ENCODE measurements at places on chromosomes 13 and 19. TPM values are rescaled to one million over a fixed set of nuclear protein-coding genes. Genes with fewer than 3 reads are reported as not detected.

TNFAIP8L1 gene
- total RNA-seq, result 13.0 TPM

OR7C1 gene
- total RNA-seq, result 0.74 TPM

- no peaks in the 10 kb centered on the region for H3K27me3 ChIP-seq
- H3K36me3 ChIP-seq, result no peaks in the 10 kb centered on the region
- H3K4me3 ChIP-seq, result no peak overlapping the region
- no peak for DNase-seq
These were observed 42.5 kb downstream of the RASA3 start for GRCh38 chr13:114089751-114090400.

DNA sequence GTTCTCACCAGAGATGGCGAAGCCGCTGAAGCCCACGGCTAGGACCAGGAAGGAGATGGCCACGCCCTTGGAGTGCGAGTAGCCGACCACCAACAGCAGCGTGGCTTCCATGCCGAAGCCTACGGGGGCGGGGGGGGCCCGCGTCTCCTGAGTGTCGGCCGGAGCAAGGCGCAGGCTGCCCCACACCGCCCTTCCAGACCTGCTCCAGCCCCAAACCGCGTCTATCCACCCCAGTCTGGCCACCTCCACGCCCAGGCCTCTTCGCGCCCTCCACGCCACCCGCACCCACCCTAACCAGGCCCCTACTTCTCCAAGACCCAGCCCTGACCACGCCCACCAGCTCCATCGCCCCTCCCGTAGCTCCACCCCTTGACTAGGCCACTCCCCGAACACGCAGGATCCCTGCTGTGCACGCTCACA, 6.2 kb downstream of the GFY start:
- no peaks in the 10 kb centered on the region for H3K36me3 ChIP-seq
- no peak overlapping the region for H3K27ac ChIP-seq
- H3K4me3 ChIP-seq, result no peak overlapping the region
- H3K4me1 ChIP-seq, result peaks cover 15% of the 10 kb centered on the region

DNA sequence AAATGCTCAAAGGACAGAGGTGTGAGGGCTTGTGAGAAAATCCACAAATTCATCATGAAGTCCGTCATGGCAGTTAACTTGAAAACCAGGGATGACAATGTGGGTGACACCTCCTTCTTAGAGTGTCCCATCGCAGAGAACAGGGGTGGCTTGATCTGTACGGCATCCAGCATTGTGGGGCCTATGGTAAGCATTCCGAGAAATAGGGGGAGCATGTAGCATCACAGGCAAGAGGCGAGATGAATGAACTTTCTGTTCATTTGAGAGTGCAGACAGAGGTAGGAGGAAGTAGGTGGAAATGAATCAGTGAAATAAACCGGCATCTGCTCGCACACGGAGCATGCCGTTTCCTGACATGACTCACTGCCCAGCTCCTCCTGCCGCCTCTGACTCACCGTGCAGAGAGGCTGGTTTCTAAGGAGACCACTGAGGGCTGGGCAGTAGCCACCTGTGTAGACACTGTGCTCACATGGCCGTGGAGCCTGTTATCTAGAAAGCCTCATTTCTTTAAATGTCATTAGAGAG, 339.0 kb downstream of the RFC3 start:
- no peak for DNase-seq
- H3K27ac ChIP-seq, result no peak overlapping the region
- H3K4me3 ChIP-seq, result no peak overlapping the region
- H3K36me3 ChIP-seq, result no peaks in the 10 kb centered on the region
- no peaks in the 10 kb centered on the region for H3K27me3 ChIP-seq

DNA sequence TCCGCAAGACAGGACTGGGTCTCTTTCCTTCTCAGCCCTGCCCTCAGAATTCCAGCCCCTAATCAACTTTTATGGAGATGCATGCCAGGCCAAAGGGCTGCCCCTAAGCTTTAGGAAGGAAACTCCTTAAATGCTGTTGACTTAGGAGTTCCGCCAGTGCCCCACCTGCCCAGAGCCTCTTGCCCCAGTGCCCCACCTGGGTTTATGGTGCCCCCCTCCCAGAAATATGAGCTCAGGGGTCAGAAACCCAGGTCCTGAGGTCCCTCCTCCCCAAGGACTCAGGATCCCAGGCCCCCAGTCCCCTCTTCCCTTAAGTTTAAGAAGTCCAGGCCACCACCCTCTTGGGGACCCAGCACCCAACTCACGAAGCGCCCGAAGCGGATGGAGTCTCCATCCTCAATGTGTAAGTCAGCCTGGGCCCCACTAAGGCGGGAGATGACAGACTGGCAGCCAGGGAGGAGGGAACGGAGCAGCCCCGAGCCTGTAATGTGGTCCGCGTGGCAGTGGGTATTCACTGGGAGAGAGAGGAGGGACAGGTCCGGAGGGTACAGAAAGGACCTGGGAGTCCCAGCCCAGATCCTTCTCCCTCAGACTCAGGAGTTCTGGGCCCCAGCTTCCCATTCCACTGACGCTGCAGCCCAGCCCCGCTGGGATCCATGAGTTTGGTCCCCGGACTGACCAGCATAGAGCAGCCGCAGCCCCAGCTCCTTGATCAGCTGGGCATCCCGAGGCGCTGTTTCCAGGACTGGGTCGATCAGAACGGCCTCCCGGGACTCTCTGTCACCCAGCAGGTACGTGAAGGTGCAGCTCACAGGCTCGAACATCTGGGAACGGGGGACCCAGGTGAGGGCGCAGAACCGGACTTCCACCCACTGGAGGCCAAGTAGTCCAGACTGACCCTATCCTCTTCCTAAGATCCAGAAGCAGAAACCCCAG, 897 bp downstream of the ETHE1 start:
- peaks cover 46% of the 10 kb centered on the region for H3K4me1 ChIP-seq
- no peak for DNase-seq
- peak overlapping the region; percentile 68 for H3K4me3 ChIP-seq
- H3K27ac ChIP-seq, result peak overlapping the region; percentile 84
- H3K27me3 ChIP-seq, result no peaks in the 10 kb centered on the region
- H3K36me3 ChIP-seq, result no peaks in the 10 kb centered on the region

GRCh38 chr13:37884674-37885073, 15.1 kb upstream of the TRPC4 start:
- H3K36me3 ChIP-seq, result no peaks in the 10 kb centered on the region
- H3K27ac ChIP-seq, result no peak overlapping the region
- no peaks in the 10 kb centered on the region for H3K4me1 ChIP-seq
- H3K27me3 ChIP-seq, result no peaks in the 10 kb centered on the region
- H3K4me3 ChIP-seq, result no peak overlapping the region

- H3K36me3 ChIP-seq, result no peaks in the 10 kb centered on the region
- H3K4me3 ChIP-seq, result no peak overlapping the region
- no peaks in the 10 kb centered on the region for H3K4me1 ChIP-seq
- DNase-seq, result no peak
These were observed 7.0 kb downstream of the KLK3 start for GRCh38 chr19:50861496-50862286.

- DNase-seq, result no peak
- no peaks in the 10 kb centered on the region for H3K36me3 ChIP-seq
- H3K4me3 ChIP-seq, result no peak overlapping the region
- H3K27me3 ChIP-seq, result no peaks in the 10 kb centered on the region
- no peak overlapping the region for H3K27ac ChIP-seq
These were observed 122.9 kb downstream of the OLFM4 start for GRCh38 chr13:53151336-53152056.

DNA sequence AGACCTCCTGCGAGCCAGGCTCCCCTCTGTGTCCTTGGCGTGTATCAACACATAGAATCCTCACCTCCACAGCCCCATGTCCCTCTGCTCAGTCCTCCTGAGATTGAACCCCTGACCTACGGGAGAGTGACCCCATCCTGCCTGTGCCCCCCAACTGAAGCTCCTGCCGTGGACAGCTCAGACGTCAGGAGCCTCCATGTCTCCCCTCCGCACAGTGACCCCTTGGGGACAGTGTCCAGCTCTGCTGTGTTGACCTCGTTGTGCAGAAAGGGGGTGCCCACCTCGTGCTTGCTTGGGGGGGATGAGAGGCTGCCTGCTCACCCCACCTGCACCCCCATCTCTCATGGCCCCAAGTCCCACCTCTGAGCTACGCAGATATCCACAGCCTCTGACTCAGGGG, 490 bp upstream of the SIGLEC9 start:
- H3K27me3 ChIP-seq, result no peaks in the 10 kb centered on the region
- H3K4me1 ChIP-seq, result no peaks in the 10 kb centered on the region
- no peak for DNase-seq
- H3K4me3 ChIP-seq, result no peak overlapping the region

- no peak overlapping the region for H3K4me3 ChIP-seq
- peaks cover 38% of the 10 kb centered on the region for H3K4me1 ChIP-seq
These were observed 18.1 kb downstream of the DNAJC15 start for GRCh38 chr13:43041369-43041921.

DNA sequence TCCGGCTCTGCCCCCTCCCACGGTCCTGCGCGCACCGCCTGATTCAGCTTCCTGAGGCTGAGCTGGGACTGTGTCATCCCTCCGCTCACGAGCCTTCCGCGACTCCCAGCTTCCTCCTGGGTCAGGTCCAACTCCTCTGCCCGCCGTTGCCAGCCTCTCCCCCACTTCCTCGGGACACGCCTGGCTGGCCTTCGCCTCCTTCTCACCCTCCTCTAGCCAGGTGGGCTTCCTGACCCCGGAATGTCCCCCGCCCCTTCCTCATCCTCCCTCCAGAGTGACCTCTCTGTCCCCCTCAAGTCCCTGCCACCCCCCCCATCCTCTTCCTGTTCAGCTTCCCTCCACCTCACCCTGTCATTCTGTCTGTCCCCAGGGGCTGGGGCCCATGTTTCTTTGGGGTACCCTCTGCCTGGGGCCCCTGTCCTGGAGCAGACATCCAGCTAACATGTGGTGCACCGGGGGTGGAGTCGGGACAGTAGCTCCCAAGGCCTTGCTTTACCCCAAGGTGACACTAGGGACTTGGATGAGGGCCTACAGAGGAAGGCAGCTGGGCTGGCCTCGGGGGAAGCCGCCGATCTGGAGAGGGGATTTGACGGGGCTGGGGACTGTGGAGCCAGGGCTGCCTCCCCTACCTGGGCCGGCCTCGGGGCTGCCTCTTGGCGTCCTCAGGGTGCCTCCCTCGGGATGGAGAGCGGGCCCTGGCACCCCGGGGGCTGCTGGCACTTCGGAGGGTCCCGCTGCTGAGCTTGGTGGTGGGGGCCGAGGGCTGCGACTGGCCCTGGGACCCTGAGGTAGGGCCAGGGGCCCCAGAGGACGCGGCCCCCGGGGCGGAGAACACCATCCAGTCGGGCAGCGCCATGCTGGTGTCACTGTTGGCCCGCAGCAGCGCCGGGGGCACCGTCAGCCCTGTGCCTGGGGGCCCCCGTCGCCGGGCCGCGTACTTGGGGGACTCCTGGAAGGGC, 16.5 kb downstream of the SHANK1 start:
- no peak for DNase-seq
- H3K36me3 ChIP-seq, result no peaks in the 10 kb centered on the region
- no peaks in the 10 kb centered on the region for H3K27me3 ChIP-seq
- no peak overlapping the region for H3K4me3 ChIP-seq

Data from vagina (tissue), 2 donors.